NAMALWA (cell line): ENCODE measurements at places on chromosomes 16 and 17.

DNA sequence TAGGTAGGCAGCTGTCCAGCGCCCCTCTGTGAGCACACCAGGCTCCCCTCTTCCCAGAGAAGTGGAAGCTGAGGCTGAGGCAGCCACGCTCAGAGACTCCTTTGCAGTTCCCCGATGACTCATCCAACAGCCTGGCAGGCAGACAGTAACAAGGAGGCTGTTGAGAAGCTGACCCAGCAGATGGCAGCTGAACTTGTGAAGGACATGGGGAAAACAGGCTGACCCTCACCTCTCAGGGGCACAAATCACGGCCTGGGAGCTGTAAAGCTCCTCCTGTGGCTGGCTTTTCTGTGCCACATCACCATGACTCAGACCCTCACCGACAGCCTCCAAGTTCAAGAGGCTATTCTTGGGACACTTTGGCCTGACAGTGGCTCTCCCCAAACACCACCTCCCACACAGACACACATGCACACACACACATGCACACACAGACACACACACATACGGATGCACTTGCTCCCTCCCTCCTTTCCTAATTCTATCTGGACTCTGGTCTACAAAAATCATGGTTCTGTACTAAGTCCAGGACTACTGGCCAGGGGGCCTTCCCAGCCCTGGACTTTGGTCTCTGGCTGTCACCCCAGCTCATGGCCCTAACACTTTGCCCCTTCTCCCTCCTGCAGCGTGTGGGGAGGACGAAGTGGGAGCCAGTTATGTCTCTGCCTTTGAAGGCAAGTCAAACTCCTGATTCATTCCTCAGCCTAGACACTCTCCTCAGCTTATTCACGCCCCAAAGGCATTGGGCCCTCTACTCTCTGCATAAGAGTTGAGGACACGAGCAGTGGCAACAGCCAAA, 23.2 kb downstream of the MAP3K14 start:
- no peak for DNase-seq

DNA sequence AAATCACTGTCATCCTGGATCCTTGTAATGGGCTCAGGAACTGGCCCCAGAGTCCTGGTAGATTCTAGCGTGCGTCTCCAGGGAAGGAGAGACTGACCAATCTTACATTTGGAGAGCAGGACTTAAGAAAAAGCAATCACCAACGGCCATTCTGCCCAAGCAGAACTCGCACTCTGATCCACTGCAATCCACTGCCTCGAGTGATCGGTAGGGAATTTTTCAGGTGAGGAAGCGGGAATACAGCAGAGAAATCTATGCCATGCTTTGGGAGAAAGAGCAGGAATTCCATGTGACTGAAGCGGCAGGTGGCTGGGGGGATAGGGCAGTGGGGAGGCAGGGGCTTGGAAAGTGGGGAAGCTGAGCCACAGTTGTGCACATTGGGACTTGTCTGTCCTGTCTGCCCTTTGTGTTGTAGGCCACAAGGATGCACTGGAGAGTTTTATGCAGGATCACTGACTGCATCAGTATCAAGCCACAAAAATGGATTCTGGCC, 143.9 kb upstream of the HS3ST2 start:
- no peak for DNase-seq

DNA sequence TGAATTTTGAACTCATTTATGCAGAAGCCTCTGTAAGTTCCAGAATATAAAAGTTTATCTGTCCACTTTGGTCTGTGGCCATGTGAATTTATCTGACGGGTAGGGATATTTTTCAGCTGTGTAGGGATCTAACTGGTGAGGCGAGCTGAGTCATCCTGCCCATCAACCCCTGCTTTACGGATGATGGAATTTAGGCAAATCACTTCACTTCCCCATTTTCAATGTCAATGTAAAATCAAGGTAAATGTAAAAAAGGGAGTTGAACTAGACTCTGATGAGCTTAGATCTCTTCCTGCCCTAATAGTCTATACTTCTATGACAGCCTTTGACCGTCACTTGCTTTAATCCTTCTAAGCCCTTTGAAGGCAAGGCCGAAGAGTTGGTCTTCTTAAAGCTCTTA, 2.6 kb downstream of the SLC16A6 start:
- peak; percentile 87 for DNase-seq

DNA sequence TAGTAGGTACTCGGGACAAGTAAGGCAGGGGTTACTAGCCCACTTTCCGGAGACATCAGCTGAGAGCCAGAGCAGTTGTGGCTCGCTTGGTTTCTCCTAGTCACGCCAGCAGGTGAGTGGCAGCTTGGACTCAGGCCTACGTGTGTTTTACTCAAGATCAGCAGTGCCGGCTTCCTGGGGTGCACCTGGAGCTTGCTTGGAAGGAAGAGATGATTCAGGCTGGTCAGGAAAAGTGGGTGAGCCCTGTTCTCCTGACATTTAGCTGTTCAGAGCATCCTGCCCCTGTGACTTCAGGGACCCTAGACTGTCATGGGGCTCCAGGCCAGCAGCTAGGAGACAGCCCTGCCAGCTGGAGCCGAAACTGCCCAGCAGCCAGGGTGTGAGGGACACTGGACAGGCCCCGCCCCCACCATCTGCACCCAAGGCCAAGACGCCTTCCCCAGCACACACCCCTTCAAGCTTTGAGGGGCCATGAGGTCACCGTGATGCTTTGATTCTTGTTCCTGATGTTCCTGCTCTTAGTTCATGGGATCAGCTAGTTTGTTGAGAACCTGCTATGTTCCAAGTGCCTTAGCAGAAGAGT, 238.0 kb upstream of the CIBAR2 start:
- no peak for DNase-seq

GRCh38 chr16:73457851-73458250, 409.9 kb upstream of the ZFHX3 start:
- no peak for DNase-seq

- peak; percentile 83 for DNase-seq
Observed at GRCh38 chr17:60435244-60436167, 13.2 kb downstream of the CHCT1 start.

DNA sequence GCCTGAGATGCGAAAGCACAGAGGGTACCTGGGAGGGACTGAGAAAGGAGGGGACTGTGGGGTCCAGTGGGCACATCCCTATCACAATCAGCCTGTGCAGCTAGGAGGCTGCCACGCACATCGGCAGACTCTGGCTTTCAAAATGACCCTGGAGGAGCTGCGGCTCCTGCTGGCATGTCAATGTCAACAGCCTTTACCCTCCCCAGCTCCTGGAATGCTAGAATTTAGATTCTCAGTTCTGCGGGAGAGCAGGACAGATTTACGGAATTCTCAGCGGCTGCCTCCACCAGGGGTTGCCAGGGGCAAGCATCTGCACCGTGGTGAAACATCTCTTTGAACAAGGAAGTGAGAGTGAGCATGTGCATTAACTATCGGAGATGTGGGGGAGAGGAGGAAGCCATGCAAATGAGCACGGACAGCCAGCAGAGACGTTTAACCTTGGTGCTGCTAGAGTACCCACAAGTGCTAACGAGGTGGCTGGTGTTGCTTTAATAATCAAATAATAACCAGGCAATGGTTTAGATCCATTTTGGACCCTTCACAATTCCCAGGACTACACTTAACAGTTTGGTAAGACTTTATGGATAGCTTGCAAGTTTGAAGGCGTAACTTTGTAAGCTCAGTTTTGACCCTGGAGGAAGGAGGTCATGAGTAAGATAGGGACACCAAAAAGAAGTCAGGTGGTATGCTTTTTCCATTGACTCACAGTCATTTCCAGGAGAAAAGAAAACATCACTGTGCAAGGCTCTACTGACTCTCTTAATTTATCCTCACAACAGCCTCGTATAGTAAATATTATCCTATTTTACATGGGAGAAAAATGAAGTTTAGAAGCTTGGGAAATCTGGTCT, 54.1 kb downstream of the XYLT1 start:
- DNase-seq = peak; percentile 94

DNA sequence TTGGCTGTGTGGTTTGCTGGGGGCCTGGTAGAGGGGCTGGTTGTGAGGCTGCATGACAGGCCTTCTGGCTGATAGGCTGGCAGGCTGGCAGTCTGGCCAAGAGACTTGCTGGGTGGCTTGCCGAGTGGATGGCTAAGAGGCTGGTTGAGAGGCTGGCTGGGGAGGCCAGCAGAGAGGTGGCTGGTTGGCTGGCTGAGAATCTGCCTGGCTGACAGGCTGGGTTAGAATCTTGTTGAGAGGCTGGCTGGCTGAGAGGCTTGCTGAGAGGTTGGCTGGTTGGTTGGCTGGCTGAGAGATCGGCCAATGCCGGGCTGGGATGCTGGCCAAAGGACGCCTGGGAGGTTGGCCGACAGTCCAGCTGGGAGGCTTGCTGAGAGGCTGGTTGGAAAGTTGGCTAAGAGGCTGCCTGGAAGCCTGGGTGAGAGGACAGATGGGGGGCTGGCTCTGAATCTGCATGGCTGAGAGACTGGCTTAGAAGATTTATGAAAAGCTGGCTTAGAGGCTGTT, 35.9 kb upstream of the ACSM2B start:
- no peak for DNase-seq

DNA sequence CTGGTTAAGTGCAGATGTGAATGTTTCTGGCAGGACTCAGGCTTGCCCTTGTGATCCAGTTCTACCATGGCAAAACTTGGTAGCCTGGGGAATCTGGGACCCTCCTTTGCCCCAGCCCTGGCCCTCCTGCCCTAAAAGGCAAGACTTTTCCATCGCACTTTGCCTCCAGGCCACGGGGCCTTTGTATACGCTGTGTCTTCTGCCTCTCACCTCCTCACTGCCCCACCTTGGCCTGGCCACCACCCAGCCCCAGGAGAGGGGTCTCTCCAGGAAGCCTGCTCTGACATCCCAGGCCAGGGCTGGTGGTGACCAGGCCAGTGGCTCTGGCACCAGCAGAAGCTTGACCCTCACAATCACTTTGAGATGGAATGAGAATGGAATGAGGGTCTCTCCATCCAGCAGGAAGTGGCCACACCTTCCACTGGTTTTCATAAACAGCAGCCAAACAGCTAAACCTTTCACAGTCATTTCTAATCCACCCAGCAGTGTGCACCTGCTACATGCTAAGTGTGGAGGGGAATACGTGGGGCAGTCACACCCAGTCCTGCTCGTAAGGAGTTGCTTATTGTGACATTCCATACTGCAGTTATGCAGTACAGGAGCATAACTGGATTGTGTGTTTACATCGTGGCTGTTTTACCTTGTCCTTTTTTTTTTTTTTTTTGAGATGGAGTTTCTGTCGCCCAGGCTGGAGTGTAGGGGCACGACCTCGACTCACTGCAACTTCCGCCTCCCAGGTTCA, 1.6 kb upstream of the MRPL38 start:
- peak; percentile 31 for DNase-seq

GRCh38 chr17:4465786-4466185, 32.0 kb downstream of the SPNS3 start:
- DNase-seq = no peak

- no peak for DNase-seq
Observed at GRCh38 chr16:74748616-74749026, 26.0 kb downstream of the FA2H start.

GRCh38 chr17:75313941-75314551, 24.8 kb upstream of the SLC25A19 start:
- DNase-seq = no peak

- no peak for DNase-seq
Observed at GRCh38 chr17:48542698-48543106, 2.2 kb downstream of the HOXB2 start.

DNA sequence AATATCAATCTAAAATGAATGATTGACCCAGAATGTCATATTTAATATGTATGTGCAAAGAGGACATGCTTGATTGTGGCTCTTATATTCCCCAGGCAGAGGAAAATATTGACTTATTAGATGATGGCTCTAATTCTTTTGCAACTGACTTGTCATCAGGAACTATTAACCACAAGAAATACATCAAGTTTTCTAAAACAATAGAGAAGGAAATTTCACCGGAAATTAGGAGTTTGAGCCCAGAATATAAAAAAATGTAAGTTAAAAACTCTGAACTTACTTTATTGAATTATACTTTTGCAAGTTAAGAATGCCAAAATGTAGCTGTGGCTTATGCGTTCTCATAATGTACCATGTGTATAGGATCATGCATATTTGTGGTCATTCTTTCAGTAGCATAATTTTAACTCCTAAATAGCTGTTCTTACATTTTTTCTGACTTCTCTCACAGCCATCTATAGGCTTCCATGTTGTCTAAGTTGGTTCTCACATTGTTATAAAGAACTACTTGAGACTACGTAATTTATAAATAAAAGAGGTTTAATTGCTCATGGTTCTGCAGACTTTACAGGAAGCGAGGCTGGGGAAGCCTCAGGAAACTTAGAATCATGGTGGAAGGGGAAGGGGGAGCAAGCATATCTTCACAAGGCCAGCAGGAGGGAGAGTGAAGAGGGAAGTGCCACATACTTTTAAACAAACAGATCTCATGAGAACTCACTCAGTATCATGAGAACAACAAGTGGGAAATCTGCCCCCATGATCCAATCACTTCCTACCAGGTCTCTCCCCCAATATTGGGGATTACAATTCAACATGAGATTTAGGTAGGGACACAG, 11.6 kb downstream of the EFCAB13 start:
- DNase-seq = no peak

GRCh38 chr16:57471852-57472664, 9.6 kb downstream of the POLR2C start:
- DNase-seq = no peak

GRCh38 chr17:8746501-8747236, 2.0 kb upstream of the CCDC42 start:
- DNase-seq = no peak

DNA sequence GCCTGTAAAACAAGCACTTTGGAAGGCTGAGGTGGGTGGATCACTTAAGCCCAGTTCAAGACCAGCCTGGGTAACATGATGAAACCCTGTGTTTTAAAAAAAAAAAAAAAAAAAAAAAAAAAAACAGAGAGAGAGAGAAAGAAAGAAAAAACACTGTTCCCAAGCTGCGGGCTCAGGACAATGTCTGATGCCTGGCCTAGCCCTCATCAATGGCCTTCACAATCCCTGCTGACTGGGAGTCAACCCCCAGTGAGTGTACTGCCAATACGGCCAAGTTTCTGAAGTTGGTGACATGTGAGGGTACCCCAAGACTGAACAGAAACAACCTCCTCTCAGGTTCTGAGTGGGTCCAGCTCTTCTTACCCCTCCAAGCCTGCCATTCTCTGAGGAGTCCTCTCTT, 116.5 kb downstream of the ZNF778 start:
- no peak for DNase-seq

DNA sequence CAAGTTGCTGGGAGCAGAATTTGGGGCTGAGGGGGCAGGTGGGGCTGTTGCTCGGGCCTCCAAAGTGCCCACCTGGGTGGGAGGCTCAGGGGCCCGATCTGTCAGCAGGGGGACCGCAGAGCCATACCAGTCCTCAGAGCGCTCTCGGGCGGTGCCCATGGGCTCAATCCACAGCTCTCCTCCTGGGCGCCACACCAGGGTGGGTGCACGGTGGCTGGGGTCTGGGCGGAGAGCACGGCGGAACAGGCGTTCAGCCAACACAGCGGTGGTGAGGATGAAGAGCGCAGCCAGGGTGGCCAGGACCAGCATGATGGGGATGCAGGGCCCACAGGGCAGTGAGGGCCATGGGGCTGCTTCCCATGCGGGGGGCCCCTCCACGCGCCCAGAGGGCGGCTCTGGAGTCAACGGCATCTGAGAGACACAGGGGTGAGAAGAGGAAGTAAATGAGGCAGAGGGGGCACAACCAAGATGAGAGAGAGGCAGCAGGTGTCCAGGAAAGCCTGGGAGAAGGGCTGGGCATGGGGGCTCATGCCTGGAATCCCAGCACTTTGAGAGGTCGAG, 1.2 kb downstream of the C16orf54 start:
- no peak for DNase-seq

- DNase-seq = no peak
Observed at GRCh38 chr16:55710466-55710865, 54.7 kb downstream of the SLC6A2 start.

GRCh38 chr16:57944970-57945739, 25.8 kb downstream of the CNGB1 start:
- no peak for DNase-seq

GRCh38 chr16:27499659-27500055, 50.1 kb downstream of the GTF3C1 start:
- DNase-seq = no peak

- no peak for DNase-seq
Observed at GRCh38 chr16:8696880-8697279, 22.5 kb downstream of the ABAT start.
